ENCODE measurements at places on chromosomes 12 and 14. TPM values are rescaled to one million over a fixed set of nuclear protein-coding genes. Genes with fewer than 3 reads are reported as not detected.
A peak's percentile ranks its signal among the peaks of the same experiment; 100 is the strongest.

The ADAMTS20 gene
- not detected for total RNA-seq

The C14orf132 gene
- 13.3 TPM for total RNA-seq

The SYNDIG1L gene
- 0.64 TPM for total RNA-seq

The PLEKHG7 gene
- not detected for total RNA-seq

GRCh38 chr14:96735526-96735925 lies 61.7 kb upstream of the VRK1 start:
- H3K4me1 ChIP-seq, result no peaks in the 10 kb centered on the region
- H3K36me3 ChIP-seq, result no peaks in the 10 kb centered on the region
- no peak overlapping the region for H3K27ac ChIP-seq
- DNase-seq, result no peak

GRCh38 chr12:60112763-60113162 lies 516.9 kb downstream of the SLC16A7 start:
- no peaks in the 10 kb centered on the region for H3K27me3 ChIP-seq
- no peak overlapping the region for H3K4me3 ChIP-seq
- no peaks in the 10 kb centered on the region for H3K4me1 ChIP-seq
- no peaks in the 10 kb centered on the region for H3K36me3 ChIP-seq
- no peak for DNase-seq

- H3K27ac ChIP-seq, result no peak overlapping the region
- no peak overlapping the region for H3K4me3 ChIP-seq
- DNase-seq, result no peak
- H3K27me3 ChIP-seq, result no peaks in the 10 kb centered on the region
- H3K4me1 ChIP-seq, result no peaks in the 10 kb centered on the region
- no peaks in the 10 kb centered on the region for H3K36me3 ChIP-seq
These were observed 75.0 kb upstream of the OVCH1 start for GRCh38 chr12:29572464-29572863.

- H3K4me3 ChIP-seq, result no peak overlapping the region
- no peaks in the 10 kb centered on the region for H3K27me3 ChIP-seq
- no peak overlapping the region for H3K27ac ChIP-seq
- no peaks in the 10 kb centered on the region for H3K36me3 ChIP-seq
- peaks cover 3% of the 10 kb centered on the region for H3K4me1 ChIP-seq
These were observed 57.1 kb downstream of the DYRK2 start for GRCh38 chr12:67705394-67706370.

- H3K4me3 ChIP-seq, result no peak overlapping the region
- no peaks in the 10 kb centered on the region for H3K4me1 ChIP-seq
- H3K36me3 ChIP-seq, result no peaks in the 10 kb centered on the region
- no peak for DNase-seq
- no peaks in the 10 kb centered on the region for H3K27me3 ChIP-seq
- H3K27ac ChIP-seq, result peak overlapping the region; percentile 75
These were observed 329.8 kb downstream of the CACNA1C start for GRCh38 chr12:2382370-2383155.

GRCh38 chr12:14048941-14049545 lies 67.6 kb upstream of the GRIN2B start:
- no peaks in the 10 kb centered on the region for H3K36me3 ChIP-seq
- no peak overlapping the region for H3K4me3 ChIP-seq
- no peak for DNase-seq
- no peaks in the 10 kb centered on the region for H3K4me1 ChIP-seq
- no peak overlapping the region for H3K27ac ChIP-seq

DNA sequence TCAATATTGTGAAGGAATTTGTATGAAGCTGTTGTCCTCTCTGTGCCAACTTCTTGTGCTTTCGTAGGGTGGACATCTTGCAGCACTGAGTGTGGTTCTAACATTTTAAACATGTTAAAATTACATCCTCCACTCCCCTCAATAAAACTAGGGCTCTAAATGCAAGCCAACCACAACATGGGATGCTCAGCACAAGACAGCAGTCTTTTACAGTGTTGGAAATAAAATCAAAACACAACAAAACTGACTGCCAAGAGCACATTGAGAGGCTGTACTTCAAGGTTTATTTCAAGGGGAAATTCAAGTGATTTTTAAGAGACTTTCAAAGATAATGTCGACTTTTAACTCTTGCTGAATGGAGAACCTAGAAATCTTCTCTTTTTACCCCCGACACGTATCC lies 396.9 kb downstream of the TMTC2 start:
- no peak overlapping the region for H3K27ac ChIP-seq
- DNase-seq, result no peak
- no peaks in the 10 kb centered on the region for H3K27me3 ChIP-seq
- no peak overlapping the region for H3K4me3 ChIP-seq
- no peaks in the 10 kb centered on the region for H3K4me1 ChIP-seq

DNA sequence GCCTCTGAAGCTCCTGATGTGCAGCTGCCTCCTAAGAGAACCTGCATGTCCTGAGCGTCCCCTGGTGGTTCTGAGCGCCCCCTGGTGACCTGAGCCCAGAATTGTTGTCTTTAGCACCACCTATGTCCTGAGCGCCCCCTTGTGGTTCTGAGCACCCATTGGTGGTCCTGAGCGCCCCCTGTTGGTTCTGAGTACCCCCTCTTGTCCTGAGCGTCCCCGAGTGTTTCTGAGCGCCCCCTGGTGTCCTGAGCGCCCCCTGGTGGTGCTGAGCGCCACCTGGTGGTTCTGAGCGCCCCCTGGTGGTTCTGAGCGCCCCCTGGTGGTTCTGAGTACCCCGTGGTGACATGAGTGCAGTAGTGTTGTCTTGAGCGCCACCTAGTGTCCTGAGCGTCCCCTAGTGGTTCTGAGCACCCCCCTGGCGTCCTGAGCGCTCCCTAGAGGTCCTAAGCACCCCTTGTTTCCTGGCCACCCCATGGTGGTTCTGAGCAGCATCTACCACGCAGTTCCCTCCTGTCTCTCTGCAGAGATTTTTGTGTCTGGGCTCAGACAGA lies 782.5 kb downstream of the TMEM121 start:
- no peaks in the 10 kb centered on the region for H3K36me3 ChIP-seq
- DNase-seq, result no peak
- no peak overlapping the region for H3K27ac ChIP-seq
- H3K4me3 ChIP-seq, result no peak overlapping the region

GRCh38 chr14:100634026-100634425 lies 46.8 kb upstream of the BEGAIN start:
- no peaks in the 10 kb centered on the region for H3K4me1 ChIP-seq
- H3K27me3 ChIP-seq, result no peaks in the 10 kb centered on the region
- no peak overlapping the region for H3K4me3 ChIP-seq
- H3K27ac ChIP-seq, result no peak overlapping the region

DNA sequence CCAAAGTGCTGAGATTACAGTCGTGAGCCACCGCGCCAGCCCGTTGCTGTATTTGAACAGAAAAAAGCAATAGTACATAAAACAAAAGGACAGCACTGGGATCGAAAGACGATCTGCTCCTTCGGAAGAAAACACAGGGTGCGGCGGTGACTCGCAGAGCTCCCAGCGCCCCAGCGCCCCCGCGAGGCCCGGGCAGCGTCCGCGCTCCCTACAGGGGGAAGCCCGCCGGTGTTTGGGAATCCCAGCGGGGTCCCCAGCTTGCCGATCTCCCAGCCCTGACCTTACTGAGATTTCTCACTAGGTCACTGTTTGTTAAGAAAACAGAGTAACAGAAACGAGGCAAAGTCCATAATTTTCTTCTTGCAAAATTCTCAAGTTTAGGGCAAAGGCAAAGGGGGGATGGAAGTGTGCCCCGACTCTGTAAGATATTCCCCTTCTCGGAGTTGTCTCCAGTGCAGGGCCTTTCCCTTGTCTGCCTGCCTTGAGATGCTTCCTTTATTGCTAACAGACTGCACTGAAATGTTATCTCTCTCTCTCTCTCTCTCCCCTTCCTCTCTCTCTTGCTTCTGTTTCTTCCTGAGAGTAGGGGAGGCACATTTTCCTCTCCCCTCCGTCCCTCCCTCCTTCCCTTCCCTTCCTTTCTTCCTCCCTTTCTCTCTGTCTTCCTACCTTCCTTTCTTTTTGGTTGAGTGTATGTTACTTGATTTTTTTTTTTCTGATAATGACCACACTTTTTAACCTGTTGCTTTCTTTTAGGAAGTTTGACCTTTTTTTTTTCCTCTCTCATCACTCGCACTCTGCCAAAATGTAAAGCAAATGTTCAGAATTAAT lies 91.9 kb downstream of the TMEM30B start:
- H3K4me3 ChIP-seq, result peak overlapping the region; percentile 68
- no peaks in the 10 kb centered on the region for H3K36me3 ChIP-seq
- H3K4me1 ChIP-seq, result no peaks in the 10 kb centered on the region
- peak overlapping the region; percentile 66 for H3K27ac ChIP-seq
- peak; percentile 58 for DNase-seq
- H3K27me3 ChIP-seq, result no peaks in the 10 kb centered on the region

DNA sequence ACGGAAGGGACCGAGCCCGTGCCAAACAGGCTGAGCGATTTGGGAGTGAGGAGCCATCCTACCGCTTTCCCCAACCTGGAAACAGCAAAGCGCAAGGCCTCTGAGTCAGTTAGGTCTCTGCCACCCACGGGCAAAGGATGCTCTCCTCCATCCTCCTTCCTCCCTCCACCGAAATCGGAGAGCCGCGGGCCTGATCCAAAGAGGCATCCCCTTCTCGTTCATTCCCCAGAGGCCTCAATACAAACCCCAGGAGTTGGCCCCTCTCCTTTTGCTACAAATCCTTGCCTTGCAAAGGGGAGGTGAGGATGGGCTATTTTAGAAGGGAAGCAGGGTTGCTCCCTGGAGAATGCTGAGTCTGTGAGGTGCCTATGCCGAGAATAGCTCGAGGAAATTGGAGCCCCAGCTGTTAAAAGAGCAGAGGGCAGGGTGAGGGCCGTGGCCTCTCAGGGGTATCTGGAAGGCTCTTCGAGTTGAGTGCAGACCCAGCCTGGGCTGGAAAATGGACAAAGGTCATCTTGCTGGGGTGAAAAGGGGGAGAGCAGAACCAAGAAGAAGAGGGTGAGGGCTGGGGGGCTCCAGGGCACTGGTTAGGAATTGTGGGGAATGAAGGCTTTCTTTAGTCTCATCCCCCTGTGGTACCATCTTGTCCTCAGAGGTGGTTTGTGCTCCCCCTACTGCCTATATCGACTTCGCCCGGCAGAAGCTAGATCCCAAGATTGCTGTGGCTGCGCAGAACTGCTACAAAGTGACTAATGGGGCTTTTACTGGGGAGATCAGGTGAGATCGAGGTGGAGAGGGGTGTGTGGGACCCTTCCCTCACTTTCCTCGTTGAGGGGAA lies 1.1 kb downstream of the TPI1 start:
- DNase-seq, result no peak
- no peaks in the 10 kb centered on the region for H3K27me3 ChIP-seq
- peak overlapping the region; percentile 94 for H3K4me3 ChIP-seq
- H3K27ac ChIP-seq, result peak overlapping the region; percentile 96
- peaks cover 27% of the 10 kb centered on the region for H3K4me1 ChIP-seq

- no peak for DNase-seq
- no peak overlapping the region for H3K4me3 ChIP-seq
- H3K4me1 ChIP-seq, result no peaks in the 10 kb centered on the region
- no peaks in the 10 kb centered on the region for H3K36me3 ChIP-seq
- no peak overlapping the region for H3K27ac ChIP-seq
These were observed 220.4 kb downstream of the NUBPL start for GRCh38 chr14:31781578-31781977.

DNA sequence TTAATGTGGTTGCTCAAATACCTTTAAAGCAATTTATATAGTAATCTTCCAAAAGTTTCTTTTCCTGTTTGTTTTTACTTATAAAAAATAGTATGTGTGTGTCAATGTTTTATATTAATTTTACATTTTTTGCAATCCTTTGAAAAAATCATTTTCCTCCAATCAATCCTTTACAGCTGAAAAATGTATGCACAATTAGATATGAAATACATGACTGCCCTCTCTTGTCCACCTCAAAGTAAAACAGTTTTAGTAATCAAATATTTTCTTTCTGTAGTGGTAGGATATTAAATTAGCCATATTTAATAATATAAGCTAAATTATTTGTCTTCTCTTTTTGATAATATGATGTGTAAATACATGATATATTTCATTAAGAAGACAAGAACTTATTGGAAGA lies 269.9 kb downstream of the ADAMTS20 start:
- H3K4me1 ChIP-seq, result no peaks in the 10 kb centered on the region
- H3K4me3 ChIP-seq, result no peak overlapping the region
- no peaks in the 10 kb centered on the region for H3K36me3 ChIP-seq
- no peak overlapping the region for H3K27ac ChIP-seq
- H3K27me3 ChIP-seq, result no peaks in the 10 kb centered on the region
- no peak for DNase-seq

GRCh38 chr14:101199028-101199770 lies 295.7 kb upstream of the RTL1 start:
- H3K36me3 ChIP-seq, result no peaks in the 10 kb centered on the region
- H3K4me3 ChIP-seq, result no peak overlapping the region
- H3K4me1 ChIP-seq, result no peaks in the 10 kb centered on the region
- H3K27ac ChIP-seq, result no peak overlapping the region

- H3K4me3 ChIP-seq, result no peak overlapping the region
- no peak for DNase-seq
- peaks cover under 1% of the 10 kb centered on the region for H3K4me1 ChIP-seq
- H3K27ac ChIP-seq, result peak overlapping the region; percentile 40
These were observed 6.3 kb upstream of the HOXC4 start for GRCh38 chr12:54047160-54047963.

DNA sequence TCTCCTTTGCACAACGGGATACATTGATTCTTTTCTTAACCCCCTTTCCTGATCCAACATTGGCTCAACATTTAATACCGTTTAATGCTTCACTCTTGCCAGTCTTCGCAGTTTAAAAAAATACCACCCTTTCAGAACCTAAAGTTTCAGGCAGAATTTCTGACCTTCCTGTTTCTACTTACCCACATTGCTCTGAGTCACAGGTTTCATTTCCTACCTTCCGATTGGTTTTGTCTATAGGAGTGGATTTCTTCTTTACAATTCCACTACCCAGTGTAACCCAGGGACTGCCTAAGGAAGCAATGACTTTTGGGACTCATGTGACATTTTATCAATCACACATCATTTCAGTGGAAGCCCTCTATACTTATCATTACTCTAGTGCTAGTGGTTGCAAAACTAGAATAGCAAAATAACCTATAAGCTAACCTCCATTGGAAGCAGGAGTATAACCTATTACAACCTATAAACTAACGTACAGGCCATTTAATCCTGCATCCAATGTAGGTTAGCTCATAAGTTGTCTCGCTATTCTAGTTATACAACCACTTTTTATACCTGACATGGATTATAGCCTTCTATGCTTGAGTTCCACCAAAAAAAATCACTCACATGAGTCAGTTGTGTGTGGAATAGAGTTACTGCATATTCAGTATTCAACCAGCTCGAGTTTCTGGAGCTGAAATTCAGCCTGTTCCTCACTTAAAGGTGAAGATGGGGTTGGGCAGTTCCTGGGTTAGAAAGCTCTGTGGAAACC lies 64.9 kb upstream of the KITLG start:
- no peaks in the 10 kb centered on the region for H3K4me1 ChIP-seq
- DNase-seq, result no peak
- H3K4me3 ChIP-seq, result no peak overlapping the region
- no peaks in the 10 kb centered on the region for H3K27me3 ChIP-seq
- H3K36me3 ChIP-seq, result no peaks in the 10 kb centered on the region
- no peak overlapping the region for H3K27ac ChIP-seq

Measured in breast epithelium (tissue), 4 donors.